GM04504 (cell line): ENCODE measurements at places on chromosomes 3 and 15.

DNA sequence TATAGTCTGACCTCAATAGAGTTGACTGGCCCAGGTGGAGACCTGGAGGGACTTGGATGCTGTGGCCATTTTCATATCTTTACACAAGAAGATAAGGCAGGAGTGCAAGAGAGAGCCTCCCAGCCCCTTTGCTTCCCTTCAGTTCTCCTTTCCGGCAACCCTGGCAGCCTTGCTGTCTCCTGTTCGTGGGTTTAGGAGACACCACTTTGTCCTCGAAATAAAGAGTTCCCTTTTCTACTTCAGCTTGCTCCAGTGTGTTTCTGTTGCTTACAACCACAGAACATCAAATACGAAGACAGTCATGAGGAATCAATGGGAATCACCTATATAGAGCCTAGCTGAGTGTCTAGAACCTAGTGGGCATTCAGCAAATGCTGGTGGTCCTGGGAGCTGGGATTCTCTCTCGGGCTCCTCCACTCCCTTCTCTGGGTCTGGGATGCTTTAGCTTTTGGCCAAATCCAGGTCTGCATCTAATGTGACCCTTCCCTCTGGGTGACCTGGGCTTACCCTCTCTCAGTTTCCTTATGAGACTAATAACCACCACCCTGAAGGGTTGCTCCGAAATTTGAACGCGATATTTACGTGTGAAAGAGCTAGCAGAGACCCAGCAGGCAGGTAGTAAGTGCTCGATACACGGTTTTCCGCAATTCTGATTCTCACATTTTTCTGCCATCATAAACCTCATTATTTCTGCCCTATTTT, 44.5 kb downstream of the PCSK6 start:
- no peak for DNase-seq

DNA sequence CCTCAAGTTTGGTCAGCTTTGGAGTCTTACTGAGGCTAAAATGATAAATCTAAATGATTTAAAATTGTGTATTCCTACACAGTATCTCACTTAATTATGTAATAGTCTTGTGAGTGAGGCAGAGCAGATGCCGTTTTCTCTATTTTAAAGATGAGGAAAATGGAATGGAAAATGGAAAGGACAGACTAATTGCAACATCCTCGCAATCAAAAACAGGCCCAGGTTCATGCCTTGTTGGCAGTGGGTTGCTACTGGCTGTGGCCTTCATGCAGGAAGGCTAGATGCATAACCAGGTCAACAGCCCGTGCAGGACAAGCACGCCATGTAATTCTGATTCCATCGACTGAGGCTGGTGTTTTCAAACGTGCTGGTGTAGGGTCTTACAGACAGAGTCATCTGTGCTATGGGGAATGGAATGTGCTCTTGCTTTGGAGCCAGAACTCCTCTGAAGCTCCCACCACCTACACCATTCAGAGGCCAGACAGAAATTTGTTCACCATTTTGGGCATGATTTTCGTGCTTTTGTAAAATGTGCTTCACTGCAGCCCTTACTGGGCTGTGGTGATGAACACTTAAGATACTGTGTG, 37.9 kb downstream of the MLH1 start:
- no peak for DNase-seq

- DNase-seq, result no peak
Measured at GRCh38 chr15:59936741-59937140, 67.4 kb upstream of the FOXB1 start.

- DNase-seq, result no peak
Measured at GRCh38 chr3:174533286-174533685, 325.8 kb upstream of the NAALADL2 start.

- DNase-seq, result no peak
Measured at GRCh38 chr3:177523872-177524438, 326.7 kb upstream of the TBL1XR1 start.

DNA sequence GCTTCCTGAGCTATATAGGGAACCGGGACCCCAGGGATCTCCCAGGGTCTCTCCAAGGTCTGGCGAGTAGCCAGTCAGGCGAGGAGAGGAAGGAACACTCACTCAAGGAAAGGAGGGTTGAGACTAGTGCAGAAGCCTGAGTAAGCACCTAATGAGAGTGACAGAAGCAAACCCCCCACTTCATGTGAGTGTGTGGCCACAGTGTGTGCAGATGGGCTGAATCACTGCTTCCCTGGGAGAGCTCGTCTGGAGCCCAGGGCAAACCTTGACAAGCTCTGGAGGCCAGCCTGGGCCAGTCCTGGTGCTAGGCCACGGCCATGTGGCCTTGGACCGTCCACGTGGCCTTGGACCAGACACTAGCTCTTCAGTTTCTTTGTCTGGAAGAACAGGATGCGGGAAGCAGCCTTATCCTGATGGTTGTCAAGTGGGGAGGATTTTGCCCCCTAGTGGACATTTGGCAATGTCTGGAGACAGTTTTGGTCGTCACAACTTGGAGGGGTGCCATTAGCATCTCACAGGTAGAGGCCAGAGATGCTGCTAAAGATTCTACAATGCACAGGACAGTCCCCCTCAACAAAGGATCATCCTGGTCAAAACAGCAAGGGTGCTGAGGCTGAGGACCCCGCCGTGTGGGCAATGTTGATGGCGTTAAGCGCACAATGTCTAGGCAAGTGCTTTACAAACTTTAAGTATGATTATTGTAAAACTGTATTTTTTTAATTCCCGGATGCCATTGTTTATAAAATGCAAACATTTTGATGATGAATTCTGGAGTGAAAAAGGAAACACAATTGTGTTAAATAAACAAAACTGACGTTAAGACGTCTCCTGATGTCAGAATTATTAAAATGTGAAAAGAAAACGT, 34.8 kb upstream of the CTSH start:
- DNase-seq, result peak; percentile 65

DNA sequence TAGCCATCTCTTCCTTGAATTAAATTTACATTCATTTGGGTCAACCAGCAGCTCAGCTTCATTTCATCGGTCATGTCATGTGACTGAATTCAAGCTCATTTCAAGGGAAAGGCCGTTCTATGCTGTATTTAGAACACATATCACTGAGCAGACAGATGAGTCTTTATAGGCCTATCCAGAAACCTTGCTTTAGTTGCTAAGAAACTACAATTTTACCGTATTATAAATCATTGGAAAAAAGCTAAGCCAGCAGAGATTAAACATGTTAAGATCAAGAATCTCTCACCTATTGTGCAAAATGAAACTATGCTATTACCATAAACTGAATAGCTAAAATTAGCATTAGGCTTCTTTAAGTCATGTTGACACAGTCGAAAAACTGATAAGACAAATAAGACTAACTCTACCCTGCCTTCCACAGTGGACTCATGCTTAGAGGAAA, 2.2 kb downstream of the NPTN start:
- DNase-seq, result no peak

DNA sequence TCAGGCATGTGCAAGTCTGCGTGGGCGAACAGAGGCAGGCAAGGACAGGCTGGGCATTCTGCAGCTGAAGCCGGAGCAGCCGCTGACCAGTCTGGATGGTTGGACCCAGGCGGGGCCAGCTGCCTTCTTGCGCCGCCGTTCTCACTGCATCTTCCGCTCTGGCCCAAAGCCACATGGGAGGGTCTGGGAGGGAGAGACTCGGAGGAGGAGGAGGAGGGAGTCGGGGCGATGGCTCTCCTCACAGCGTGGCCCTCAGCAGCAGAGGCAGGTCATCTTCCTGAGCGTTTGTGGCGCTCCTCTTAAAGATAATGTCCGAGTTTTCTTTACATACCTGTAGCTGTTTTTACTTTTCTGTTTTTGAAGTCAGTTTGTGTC, 5.9 kb downstream of the CLK3 start:
- no peak for DNase-seq

DNA sequence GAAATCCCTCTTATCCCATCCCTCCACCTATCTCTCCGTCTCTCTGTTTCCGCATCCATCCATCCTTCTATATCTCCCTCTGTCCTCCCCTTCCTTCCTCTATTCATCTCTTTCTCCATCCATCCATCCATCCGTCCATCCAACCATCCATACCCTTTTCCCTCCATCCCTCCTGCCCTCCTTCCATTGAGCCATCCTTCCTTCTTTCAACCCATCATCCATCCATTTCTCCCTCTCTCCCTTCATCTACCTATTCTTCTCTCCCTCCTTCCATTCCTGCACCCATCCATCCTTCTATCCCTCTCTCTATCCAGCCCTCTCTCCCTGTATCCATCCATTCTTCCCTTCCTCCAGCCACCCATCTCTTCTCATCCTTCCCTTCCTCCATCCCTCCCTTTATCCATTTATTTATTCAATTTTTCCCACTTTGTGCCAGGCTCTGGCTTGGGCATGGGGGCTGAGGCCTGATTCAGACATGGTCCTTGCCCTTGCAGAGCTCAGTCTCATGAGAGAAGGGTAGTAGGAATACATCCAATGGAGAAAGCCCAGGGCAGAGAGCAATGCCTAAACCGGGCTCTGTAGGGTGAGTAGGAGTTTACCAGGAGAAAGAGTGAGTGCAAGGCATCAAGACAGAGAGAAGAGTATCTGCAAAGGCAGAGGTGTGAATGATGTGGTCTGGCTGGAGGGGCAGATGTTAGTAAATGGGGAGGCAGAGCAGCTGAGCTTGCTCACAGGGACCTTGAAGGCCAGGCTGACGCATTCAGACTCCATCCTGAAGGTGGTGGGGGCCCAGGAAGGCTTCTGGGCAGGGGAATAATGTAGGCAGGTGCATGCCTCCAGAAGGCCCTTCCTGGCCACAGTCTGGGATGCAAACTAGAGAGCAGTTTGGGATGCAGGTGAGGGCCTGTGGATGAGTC, 19.5 kb upstream of the FBLN2 start:
- no peak for DNase-seq

- peak; percentile 35 for DNase-seq
Measured at GRCh38 chr15:47685141-47685870, 32.0 kb upstream of the SEMA6D start.

DNA sequence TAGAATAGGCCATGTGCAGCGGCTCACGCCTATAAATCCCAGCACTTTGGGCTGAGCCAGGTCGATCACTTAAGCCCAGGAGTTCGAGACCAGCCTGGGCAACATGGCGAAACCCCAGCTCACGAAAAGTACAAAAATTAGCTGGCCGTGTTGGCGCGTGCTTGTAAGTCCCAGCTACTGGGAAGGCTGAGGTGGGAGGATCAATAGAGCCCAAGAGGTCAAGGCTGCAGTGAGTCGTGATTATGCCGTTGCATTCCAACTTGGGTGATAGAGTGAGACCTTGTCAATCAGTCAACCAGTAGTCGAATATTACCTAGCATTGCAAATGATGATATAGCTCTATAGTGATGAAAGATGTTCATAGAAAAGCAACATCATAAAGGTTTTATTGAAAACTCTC, 51.9 kb downstream of the USP8 start:
- DNase-seq, result no peak

DNA sequence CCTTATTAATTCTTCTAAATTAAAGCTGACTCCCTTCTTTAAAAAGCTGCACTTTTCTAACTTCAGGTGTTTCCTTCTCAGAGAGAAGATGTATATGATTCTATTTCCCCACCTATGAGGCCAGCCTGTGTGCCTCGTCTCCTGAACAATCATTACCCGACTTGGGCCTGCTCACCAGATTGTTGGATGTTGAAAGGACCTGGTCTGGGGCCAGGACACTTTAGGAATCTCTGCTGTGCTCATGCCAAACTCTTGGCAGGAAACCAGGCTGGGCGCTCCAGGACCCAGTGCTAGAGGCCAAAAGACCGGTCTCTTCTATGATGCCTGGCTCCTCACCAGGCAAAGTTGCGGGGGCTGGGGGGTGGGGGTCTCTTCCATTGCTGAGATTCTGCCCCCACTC, 16.9 kb upstream of the LRRC31 start:
- DNase-seq, result peak; percentile 49

DNA sequence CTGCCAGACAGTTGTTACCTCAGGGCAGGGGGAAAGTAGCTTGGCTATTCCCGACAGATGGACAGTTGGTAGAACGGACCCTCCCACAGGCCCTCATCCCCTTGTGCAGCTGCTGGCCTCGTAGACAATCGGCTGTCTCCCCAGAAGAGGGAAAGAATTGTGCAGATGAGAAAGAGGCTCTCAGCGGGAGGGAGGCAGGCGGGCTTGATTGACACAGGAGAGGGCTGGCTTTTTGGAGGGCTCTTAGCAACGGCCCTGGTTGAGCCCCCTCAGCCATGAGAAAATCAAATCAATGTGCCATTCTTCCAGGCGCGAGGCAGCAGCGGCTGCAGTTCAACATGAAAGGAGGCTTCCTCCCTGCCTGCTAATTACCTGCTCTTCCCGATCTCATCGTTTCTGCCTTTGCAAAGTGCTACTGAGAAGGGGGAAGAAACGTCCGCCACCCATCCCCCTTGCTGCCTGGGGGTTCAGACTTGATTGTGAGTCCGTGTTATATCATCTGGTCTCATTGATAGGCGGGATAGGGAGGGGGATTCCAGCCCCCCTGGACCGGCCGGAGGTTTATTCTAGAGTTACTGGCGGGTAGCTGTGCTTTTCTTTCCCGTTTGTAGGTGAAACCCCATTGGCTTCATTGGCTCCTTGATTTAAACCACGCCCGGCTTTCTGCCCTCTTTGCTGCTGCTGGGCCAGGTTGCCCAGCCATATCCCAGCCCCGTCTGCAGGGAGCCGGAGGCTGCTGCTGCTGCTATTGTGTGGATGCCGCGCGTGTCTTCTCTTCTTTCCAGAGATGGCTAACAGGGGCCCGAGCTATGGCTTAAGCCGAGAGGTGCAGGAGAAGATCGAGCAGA, at the start of gene TAGLN3:
TSS of gene TAGLN3 (plus strand) at position 287 of the 848 bp plus-strand sequence. CDS start at position 788, 501 bp downstream.
- no peak for DNase-seq

DNA sequence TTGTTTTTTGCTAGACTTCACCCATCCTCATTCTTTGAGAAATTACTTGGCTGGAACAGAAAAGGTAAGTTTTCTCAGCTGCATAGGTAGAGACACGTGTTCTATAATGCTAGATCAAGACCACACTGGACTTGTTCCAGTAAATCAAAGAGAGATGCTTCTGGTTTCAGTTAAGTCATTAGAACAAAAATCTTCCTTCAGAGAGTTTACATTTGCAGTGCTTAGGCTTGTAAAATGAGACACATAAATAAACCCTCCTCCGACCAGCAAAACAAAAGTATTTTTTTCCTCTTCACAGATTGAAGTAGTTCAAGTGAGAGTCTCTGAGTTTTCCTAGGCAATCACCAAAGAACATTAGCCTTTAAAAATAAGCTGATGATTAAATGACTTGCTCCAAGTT, 87.3 kb upstream of the PROK2 start:
- DNase-seq, result no peak

DNA sequence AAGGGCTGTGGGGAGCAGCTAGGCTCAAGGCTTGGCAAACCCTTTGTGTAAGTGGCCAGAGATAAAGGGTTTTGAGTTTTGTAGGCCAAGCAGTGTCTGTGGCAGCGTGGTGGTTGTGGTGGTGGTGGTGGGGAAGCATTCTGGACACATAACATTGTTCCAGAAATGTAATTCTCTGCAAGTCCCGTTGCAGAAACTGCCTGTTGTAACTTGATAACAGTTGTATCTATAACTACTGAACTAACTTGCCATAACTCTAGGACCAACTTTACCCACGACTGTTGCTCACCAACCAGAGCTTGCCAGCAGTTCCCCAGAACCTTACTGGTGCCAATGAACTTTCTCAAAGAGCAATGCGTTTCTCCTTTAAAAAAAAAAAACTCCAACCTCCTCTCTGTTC, 18.1 kb upstream of the TMEM40 start:
- DNase-seq, result no peak

- no peak for DNase-seq
Measured at GRCh38 chr15:40313531-40314398, 6.0 kb upstream of the PLCB2 start.
